ENCODE measurements at places on chromosomes 11 and 22.

DNA sequence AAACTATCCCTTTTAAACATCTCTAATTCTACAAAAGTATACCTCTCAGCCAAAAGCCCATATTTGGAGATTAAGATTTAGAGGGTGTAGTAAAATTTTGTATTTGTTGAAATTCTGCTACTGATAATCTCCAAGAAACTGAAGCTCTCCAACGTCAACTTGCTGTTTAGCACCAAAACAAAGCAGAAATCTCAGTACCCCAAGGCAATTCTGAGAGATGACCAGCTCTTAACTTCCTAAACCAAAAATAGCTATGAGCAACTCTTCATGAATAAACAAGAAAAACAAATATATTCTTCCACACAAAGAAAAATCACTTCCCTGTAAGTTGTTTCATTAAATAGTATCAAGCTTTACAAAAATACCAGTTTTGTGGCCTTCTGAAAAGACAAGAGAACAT lies 13.3 kb downstream of the RRAS2 start:
- no peak for DNase-seq

DNA sequence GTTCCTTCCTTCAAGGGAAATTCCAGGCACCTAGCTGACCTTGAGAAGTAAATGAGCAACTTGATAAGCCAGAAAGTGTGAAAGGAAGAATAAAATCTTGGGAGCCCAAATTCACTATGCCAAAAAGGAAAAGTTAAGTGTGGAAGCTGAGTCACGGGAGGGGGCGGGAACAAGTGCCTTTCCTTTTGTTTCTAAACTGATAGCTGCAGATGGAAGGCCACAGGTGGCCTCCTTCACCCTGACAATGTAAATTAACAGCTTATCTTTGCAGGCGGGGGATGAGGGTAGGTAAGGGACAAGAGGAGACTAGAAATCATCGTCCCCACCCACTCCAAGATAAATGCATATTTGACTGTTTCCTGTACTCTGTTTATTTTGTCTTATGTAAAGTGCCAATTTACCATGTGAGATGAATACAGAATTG lies 36.4 kb upstream of the TREH start:
- DNase-seq: no peak

DNA sequence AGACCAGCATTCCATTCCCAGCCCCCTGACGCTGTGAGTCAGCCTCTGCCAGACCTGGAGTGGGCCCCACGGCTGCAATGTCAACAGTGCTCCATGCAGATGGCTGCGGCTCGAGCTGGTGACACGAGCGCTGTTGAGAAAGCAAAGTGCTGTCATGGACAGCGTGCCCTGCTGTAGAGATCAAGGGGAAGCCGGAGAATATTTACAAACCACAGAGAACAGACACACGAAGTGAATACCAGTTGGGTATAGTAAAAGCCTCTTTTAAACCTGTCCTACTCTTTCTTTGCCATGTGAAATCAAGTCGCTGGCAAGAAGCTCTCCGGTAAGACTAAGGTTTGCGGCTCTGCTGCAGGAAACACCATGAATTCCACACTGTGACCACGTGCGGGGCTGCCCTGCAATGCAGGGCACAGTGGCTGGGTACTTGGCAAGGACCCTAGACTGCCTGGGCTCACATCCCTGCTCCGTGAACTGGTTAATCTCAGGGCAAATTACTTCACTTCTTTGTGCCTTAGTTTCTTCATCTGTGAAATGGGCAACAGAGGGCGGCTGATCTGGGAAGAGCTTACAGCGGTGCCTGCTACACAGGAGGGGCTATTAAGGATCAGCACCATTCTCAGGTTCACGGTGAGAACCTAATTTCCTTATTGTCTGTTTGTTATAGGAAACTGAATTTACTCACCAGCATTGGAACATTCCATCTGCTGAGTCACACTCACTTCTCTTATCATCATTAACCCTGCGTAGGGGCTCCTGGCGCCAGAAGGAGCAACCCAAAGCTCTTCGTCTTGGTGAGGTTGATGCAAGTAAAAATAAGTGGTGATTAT lies 27.8 kb upstream of the ELFN2 start:
- DNase-seq: peak; percentile 86

DNA sequence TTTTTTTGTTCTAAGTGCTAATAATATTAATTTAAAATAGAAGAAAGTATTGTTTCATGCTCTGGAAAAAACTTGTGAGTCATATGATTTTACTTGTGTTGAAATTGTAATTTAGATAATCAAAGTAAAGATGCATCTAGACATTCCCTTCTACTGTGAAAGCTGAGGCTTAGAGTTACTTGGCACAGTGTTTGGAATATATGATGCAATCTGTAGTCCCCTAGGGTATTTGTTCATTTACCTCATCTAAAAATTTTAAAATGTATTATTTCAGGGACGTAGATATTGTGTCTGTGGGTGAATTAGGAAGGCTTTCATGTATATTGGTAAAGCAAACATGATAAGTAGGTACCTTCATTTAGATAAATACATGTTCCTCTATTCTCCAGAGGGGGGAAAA lies 793.5 kb upstream of the CNTN5 start:
- DNase-seq: no peak

DNA sequence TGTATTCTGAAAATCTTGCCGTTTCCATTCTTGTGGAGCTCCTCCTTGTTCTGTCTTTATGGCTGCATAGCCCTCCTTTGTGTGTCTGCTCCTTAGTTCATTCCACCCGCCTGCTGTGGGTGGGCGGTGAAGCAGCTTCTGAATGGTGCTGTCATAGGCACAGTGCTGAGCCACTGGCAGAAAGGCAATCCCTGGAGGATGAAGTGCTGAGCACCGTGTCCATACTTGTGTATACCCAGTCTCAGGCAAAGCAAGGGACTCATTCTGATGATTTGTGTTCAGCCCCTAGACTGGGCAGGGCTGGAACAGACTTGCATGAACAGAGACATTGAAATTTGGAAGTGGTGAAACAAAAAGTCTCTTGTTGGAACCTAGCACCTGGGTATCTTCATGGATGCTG lies 134.9 kb downstream of the MYO18B start:
- no peak for DNase-seq

All from hepatic stellate cell (primary cell).